Osteocyte (in vitro differentiated cells): ENCODE measurements at places on chromosomes 6 and 20. TPM values are rescaled to one million over a fixed set of nuclear protein-coding genes. Genes with fewer than 3 reads are reported as not detected.

DNA sequence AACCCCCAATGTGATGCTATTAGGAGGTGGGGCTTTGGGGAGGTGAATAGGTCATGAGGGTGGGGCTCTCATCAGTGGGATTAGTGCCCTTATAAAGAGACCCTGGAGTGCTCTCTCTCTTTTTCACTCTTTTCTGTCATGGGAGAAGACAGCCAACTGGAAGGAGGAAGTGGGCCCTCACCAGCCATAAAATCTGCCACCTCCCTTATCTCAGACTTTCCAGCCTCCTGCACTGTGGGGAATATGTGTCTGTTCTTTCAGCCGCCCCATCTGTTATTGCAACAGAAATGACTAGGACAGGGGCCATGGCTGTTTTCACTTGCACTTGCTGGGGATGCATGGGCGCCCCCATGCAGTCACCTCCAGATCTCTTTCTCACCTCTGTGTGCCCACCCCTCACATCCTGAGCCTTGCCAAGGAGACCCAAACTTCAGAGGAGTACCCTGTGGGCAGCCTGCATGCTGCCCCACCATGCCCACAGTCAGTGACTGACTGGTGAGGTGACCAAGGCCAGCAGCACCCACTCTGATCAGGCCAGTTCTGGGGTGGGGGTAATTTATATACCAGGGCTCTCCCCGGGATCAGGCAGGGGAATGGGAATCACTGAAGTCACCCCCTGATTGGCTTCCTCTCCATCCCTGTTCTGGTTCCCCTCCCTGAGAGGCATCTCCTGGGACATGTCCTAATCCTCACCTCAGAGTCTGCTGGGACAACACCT, 118.4 kb downstream of the ANKRD60 start:
- DNase-seq = peak; percentile 53

DNA sequence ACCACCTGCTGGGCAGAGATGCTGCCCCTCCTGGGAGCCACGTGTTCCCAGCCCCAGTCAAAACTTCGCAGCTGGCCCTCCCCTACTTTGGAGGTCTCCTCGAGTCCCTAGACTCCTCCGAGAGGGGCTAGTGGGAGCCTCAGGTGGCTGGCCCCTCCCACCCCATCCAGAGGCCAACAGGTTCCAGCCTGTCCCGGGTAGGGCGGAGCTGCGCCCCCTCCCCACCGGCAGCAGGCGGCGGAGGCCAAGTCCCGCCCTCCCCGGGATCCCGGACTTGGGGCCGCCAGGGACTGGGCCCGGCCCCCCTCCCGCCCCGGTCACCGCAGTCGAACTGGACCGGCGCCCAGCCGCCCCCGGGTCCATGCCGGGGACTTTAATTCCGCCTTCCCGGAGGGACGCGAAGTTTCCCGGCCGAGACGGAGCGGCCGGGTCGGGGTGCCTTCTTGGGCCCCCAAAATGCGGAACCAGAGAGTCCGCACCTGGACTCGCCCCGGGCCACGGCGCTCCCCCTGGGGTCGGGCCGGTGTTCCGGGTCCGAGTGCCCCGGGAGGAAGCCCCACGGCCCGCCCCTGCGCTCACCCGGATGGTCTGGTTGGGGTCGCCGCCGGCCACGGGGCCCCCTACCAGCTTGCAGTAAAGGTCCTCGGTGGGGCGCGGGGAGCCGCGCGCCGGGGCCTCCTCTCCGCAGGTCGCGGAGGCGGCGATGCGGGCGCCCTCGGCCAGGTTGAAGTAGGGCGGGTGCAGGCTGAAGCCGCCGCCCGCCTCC, 559 bp downstream of the LAMA5 start:
- DNase-seq = no peak

DNA sequence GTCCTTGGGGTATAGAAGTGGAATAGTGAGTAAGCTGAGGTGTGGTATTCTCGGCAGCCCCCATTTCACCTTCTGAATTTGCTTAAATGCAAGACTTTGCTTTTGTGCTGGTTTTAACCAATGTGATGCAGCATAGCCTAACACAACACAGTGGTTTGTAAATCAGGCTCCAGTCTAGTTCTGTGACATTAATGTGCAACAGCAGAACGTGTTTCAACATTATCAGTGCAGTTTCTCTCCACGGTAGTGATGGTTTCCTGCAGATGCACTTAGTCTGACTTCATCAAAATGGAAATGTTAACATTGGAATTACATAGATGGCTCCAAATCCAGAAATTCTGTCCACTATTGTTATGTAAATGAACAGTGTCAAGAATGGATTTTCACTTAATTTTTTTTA, 139.5 kb downstream of the ZFAND3 start:
- no peak for DNase-seq

- DNase-seq = no peak
Observed at GRCh38 chr6:73107016-73107415, 118.3 kb downstream of the KHDC1L start.

Gene HLA-DRB1
- not detected in 2 replicates for total RNA-seq
